CD14-positive monocyte (primary cell): ENCODE measurements at places on chromosomes 5 and 9.

DNA sequence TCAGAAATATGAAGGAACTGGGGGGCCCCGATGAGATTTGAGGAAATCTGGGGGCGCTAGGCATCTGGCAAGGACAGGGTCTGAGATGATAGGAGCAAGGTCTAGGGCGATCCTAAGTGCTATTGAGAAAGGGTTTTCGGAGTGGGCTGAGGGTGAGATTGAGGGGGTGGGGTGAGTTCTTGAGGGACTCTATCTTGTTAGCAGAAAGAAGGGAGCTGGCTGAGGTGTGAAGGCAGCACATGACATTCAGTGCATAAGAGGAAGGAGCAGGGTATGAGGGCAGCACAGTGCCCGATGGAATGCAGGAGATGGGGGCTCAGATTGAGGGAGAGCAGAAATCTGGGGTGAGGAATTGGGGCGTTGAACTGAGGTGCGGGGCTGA, 640 bp downstream of the TRIM32 start:
- H3K27me3 ChIP-seq: no peaks in the 10 kb centered on the region
- no peak overlapping the region for H3K27ac ChIP-seq
- peak overlapping the region; percentile 45 for H3K4me3 ChIP-seq

DNA sequence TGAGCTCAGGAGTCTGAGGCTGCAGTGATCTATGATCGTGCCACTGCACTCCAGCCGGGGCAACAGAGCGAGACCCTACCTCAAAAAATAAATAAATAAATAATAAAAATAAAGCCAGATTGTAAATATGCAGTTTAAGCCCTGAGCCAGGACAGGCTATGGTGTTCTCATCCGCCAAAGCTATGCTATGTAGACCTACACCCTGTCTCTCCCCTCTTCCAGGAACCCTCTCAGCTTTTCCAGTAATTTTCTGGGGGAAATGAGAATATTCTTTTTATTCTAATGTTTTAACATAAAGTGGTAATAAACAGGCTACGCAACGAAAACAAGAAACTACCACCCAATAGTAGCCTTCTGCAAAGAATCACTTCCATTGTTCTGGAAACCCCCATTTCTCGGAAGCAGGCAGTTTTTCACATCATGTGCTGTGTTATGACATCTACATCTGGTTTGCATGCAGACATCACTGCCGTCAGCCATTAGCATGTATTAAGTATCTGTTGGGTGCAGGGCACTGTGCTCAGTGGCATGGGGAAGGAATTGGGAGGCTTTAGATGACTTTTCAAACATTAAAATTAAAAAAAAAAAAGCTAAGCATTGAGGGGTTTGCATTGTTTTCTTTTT, 38.0 kb upstream of the F2R start:
- H3K4me3 ChIP-seq: no peak overlapping the region
- H3K27me3 ChIP-seq: no peaks in the 10 kb centered on the region
- no peak for DNase-seq
- H3K27ac ChIP-seq: no peak overlapping the region
- H3K36me3 ChIP-seq: peaks cover 88% of the 10 kb centered on the region

DNA sequence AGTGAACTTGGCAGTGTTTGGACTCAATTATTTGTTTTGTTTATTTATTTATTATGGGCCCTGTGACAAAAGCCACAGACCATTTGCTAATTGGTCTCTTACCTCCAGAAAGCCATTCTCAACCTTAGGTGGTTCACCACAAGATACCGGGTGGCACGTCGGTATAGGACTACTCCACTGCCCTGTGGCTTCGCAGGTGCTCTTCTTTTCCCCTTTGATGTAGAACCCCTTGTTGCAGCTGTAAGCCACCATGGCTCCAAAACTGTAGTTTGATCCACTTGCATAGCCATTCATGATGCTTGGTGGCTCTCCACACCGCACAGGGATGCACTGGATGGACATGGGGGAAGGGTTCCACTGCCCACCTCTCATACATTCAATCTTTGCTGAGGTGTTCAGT, 73.3 kb upstream of the TXNDC8 start:
- H3K36me3 ChIP-seq: no peaks in the 10 kb centered on the region
- H3K4me3 ChIP-seq: no peak overlapping the region
- peaks cover 4% of the 10 kb centered on the region for H3K27me3 ChIP-seq
- no peak for DNase-seq
- H3K4me1 ChIP-seq: no peaks in the 10 kb centered on the region

GRCh38 chr5:138148811-138149210, 9.6 kb upstream of the NME5 start:
- no peak overlapping the region for H3K4me3 ChIP-seq
- H3K36me3 ChIP-seq: no peaks in the 10 kb centered on the region
- H3K27ac ChIP-seq: no peak overlapping the region
- no peaks in the 10 kb centered on the region for H3K4me1 ChIP-seq

GRCh38 chr5:111494355-111494999, 17.9 kb downstream of the STARD4 start:
- no peak overlapping the region for H3K27ac ChIP-seq
- H3K4me3 ChIP-seq: no peak overlapping the region
- peaks cover 9% of the 10 kb centered on the region for H3K36me3 ChIP-seq
- DNase-seq: no peak
- H3K27me3 ChIP-seq: no peaks in the 10 kb centered on the region
- no peaks in the 10 kb centered on the region for H3K4me1 ChIP-seq

GRCh38 chr5:14781106-14781505, 90.5 kb downstream of the ANKH start:
- no peaks in the 10 kb centered on the region for H3K36me3 ChIP-seq
- no peaks in the 10 kb centered on the region for H3K4me1 ChIP-seq
- no peak overlapping the region for H3K27ac ChIP-seq
